GM03348 (cell line): ENCODE measurements at places on chromosomes 5 and 9.

GRCh38 chr5:377326-377981 is 55.9 kb downstream of the AHRR start:
- no peak for DNase-seq

DNA sequence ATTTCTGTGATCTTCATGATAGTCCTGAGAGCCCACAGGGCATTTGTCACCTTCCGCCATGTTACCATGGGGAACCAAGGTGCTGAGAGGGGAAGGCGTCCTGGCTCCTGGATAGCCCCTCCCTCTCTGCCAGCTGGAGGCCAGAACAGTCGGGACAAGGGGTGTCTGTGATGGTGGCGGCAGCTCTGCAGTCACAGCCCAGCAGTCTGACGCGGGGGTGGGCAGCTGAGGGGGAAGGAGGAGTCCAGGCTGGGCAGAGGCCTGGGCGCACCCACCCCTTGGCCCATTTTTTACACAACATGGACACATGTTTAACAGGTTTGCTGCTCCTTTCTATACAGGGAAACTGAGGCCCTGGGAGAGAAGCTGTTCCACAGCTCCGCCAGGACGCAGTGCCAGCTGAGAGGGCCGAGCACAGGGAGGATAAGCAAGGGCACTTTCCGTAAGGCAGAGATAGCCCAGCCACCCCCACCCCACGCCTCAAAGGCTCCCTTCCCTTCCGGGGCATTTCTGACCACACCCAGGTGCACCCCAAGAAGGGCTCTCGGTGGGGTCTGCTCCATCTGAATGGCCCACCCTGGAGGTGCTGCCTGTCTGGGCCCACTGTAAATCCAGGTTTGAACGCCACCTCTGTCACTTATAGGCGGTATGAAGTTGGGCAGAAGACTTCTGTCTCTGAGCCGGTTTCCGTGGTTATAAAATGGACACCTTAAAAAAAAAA is 17.1 kb downstream of the LRRC8A start:
- DNase-seq, result no peak

- no peak for DNase-seq
These were observed 62.5 kb upstream of the PTPN3 start for GRCh38 chr9:109560470-109561132.

- no peak for DNase-seq
These were observed 201.8 kb downstream of the CDH12 start for GRCh38 chr5:22651355-22651754.

GRCh38 chr9:112332977-112333638 is at the start of gene PTBP3:
TSS of gene PTBP3 (minus strand) at chr9:112333619. CDS start at chr9:112297865, 35,754 bp downstream.
- DNase-seq, result peak; percentile 84

DNA sequence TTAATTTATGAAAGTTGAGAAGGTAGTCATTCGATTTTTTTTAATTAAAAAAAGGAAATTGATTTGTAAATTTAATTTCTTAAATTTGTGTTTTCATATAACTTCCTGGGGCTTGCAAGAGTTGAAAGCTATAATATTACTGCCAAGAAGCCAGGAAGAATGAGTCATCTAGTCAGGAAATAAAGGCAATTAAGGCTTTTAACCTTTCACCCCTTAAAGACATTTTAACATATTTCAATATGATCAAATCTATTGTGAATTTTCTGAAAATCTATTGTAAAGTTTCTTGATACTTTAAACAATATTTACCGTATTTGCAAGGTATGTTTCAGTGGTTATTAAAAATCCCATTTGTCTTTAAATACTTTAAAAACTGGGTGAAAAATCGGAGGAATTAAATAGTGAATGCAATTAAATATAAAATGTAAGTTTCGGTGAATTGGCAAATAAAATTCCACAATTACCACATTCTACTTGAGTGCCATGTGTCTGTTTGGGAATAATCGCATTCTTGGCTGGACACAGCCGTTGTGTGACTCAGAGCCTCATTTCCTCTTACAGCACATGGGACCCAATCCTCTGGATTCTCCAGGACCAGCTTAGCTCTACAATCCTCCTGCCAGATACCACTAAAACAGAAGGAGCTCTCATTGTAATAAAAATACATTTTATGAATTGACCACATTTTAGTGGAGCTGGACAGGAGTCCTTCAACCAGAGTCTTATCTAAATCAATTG is 310.7 kb downstream of the HCN1 start:
- DNase-seq, result no peak

DNA sequence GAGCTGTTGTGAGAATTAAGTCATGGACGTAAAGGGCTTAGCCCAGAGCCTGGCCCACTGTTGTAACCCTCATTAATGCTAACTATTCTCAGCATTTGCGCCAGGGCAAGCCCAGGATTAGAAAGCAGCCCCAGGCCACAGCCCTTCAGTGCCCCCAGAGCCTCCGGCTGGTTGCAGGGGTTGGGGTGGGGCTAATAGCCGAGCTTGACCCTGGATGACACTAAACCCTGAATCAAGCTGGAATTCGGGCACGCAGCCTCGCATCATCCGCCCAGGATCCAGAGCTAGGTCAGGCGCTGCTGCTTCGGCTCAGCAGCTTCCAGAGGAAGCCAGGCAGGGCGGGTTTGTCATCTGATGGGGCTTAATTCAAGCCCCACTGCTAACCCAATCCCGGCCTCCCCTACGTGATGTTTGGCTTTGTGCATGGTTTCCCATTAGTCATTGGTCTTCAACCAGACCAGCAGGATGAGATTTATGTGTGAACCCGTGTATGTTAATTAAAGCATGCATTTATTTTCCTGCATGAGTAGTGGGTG is 1.2 kb upstream of the MEGF9 start:
- peak; percentile 68 for DNase-seq

- DNase-seq, result no peak
These were observed 358.8 kb downstream of the MAN2A1 start for GRCh38 chr5:110048491-110048890.

DNA sequence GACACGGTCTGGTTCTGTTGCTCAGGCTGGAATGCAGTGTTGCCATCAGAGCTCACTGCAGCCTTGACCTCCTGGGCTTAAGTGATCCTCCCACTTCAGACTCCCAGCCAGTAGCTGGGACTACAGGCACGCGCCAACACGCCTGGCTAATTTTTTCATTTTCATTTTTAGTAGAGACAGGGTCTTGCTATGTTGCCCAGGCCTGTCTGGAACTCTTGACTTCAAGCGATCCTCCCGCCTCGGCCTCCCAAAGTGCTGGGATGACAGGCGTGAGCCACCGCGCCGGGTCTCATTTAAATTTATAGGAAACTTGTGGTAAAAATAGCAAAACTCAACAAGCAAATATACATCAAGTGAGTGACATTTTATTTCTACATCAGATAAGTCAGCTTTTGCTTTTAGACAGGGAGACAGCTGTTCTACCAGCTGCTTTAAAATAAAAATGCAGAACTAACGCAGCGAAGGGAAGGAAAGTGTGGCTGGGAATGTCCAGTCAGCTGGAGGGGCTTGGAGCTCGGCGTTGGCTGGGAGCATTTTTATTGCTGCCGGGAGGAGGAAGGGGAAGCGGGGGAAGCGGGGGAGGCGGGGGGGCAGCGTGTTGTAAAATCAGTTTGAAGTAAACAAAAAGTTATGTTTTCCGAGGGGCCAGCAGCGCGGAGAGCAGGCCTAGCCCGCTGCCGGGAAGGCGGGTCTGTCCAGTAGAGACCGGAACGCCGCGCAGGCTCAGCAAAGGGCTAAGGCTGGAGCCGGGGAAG is 707 bp upstream of the ZFYVE16 start:
- no peak for DNase-seq

DNA sequence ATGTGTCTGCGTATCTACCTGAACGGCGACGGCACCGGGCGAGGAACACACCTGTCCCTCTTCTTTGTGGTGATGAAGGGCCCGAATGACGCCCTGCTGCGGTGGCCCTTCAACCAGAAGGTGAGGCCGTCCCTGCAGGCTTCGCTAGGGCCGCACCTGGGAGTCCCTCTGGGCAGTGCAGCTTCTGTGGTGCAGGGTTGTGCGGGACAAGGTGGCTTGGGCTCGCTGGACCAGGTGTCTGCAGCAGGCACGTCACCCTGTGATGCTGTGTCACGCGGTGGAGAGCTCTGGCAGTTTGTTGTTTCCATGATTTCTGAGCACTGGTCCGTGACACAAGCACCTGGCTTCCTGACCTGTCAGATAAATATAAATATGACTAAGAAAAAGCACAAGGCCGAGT is 20.7 kb downstream of the FBXW5 start:
- no peak for DNase-seq

DNA sequence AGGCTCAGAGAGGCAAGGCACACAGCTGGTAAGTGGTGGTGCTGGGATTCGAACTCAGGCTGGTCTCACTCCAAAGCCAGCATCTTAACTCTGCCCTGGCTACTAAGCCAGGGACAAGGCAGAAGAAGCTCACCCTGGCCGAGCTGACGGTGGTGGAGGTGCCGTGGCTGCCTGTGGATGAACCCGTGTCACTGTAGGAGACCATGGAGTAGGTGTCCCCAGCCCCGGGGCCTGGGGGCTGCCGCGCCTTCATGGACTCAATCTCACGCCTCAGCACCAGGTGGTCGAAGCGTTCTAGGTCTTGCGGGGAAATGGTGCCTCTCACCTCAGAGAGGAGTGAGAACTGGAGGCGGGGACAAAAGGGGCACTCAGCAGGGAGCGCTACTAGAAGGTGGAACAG is 35.4 kb upstream of the AKNA start:
- DNase-seq, result no peak

GRCh38 chr5:113824307-113824706 is 310.8 kb downstream of the YTHDC2 start:
- DNase-seq, result no peak

DNA sequence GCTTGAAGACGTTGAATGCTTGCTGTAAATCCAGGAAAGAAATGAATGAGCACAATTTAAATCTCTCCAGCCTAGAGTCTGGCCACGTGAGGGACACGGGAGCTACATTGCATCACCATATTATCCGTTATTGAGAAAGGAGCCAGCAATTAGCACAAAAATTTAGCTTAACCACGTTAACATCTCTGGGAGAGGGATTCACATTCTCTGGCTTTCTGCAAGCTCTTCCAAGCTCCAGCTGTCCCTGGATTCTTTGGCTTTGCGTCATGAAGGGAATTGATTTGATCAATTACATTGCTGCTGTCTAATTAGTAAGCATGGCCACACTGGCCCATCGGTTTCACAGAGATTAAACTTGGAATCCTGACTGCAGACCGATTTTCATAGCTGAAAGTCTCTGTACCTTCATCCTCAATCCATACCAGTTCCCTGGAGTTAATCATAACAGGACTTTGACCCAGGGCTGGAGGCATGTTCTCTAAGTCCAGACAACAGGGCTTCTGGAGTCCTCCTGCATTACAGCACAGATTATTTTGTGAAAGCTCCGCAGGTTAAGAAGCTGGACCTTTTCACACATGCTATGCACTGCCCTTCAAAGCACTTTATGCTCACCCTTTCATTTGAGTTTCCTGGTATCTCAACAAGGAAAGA is 31.6 kb downstream of the ADRA1B start:
- peak; percentile 74 for DNase-seq

GRCh38 chr9:88358723-88359122 is 29.5 kb upstream of the SPIN1 start:
- DNase-seq, result no peak

GRCh38 chr5:75690669-75691068 is 26.6 kb downstream of the POC5 start:
- no peak for DNase-seq

DNA sequence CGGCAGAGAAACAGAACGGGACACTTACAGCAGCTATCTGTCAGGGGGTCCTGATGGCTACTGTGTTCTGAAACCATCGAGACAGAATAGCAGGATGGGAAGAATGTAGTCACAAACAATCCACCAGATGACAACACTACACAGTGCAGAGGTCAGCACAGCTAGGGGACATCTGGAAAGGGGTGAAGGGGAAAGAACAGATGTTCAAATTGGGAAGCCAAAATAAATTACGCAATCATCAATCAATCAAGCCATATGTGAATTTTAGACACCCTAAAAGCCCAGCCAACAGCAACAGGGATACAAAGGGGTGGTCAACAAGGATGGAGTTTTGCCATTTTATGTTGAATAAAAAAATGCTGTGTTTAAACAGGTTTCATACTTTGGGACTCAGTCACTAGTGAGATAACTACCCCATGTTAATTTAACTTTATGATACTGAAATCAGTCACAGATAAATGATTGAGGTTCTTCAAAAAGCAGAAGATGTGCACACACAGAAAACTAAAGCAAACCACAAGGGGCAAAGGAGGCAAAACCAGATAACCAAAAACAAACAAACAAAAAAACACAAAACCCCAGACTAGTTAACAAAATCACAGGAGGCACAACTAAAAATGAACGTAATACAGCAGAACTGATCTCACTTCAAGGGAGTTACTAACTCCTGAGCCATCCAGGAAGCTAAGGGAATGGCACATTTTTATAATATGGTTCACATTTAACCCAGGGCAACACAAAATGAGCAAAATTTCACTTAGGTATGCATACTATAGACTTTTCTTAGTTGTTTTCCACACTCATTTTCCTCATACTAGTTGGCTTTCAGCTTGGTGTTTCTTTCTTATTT is 65.9 kb downstream of the HABP4 start:
- peak; percentile 49 for DNase-seq

DNA sequence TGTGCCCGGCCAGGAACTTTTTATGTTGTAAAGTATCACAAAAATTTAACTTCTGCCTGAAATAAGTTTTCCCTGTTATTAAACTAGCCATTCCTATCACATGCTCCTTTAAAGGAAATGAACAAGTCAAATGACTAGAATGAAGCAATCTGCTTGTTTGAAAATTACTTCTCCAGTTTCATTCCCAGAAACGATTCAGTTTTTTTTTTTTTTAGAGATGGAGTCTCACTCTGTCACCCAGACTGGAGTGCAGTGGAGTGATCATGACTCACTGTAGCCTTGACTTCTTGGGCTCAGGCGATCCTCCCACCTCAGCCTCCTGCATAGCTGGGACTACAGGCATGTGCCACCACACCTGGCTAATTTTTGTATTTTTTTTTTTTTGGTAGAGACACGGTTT is 13.3 kb upstream of the GNG10 start:
- no peak for DNase-seq

DNA sequence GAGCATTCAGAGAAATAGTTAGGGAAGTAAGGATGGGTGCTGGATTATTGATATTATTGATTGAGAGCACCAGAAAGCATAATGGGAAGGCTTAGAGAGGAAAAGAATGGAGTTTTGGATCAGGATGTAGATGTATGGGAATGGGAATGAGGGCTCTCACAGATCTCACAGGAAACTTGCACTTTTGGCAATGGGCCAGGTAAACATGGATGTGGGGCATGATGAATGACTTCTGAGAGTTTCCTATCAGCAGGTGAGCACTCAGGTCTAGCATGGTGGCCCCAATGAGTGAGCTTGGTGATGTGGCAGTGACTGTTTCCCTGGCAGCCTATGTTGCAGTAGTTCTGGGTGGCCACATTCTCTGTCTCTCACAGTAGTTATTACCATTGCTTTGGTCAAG is 283.8 kb downstream of the FBXL7 start:
- DNase-seq, result no peak

- DNase-seq, result peak; percentile 76
These were observed 2.9 kb downstream of the OR2S2 start for GRCh38 chr9:35954942-35955546.

DNA sequence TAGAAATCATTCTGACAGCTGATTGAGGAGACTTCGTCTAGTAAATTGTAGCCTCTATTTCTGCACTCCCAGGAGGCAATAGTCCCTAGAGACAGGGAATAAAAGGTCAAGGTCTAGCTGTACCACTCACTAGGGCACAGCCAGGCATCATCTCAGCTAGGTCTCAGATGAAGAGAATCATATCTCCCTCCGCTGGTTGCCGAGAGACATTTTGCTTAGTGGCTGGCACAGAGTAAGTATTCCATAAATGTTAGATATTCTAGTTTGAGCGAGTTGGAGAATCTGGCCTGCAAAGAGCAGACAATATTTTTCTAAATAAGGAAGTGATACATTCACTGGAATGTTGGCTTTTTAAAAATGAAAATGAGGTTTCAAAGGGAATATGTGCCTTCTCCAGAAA is 180.4 kb upstream of the ACTBL2 start:
- peak; percentile 24 for DNase-seq

GRCh38 chr9:88749420-88749819 is 214.4 kb downstream of the NXNL2 start:
- DNase-seq, result no peak
